ENCODE measurements at places on chromosomes 12 and 14.

DNA sequence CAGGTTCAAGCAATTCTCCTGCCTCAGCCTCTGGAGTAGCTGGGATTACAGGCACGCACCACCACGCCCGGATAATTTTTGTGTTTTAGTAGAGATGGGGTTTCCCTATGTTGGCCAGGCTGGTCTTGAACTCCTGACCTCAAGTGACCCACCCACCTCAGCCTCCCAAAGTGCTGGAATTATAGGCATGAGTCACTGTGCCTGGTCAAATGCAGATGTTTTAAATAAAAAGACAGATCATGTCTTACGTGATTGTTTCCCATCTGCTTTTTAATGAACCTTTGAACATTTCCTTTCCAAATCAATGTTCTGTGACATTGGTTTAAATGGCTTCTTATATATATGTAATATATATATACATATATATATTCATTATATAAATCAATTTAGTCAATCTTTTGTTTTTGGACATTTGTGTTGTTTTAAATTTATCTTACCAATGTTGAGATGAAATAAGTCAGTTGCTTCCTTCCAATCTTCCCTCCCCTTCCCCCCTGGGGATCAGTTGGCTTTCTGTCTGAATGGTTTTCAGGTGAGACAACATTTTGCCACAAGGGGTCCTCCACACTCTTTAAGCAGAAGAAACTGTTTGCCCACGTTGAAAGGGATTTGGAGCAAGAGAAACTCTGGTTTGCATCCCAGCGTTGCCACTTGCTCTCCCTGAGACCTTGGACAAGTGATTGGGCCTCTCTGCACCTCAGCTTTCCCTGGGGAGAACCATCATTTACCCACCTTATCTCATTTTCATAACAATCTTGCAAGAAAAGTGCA, 47.6 kb upstream of the RBM19 start:
- no peak for DNase-seq

GRCh38 chr12:113591480-113591974, 119.9 kb upstream of the LHX5 start:
- peak; percentile 62 for DNase-seq

DNA sequence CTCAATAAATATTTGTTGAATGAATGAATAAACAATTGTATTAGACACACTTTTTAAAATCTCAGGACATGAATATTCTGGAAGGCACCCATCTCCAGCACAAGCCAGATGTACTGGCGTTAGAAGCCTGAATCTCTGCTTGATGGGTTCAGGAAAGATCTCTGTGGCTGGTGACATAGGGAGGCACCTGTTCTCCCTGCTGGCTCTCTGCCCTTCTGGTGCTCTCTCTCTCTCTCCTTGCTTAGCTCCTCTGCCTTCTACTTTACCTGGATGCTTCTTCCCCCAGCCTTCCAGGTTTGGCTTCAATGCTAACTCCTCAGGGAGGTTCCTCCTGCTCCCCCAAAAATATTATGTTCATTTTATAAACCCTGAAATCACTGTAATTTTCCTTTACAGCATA, 1.5 kb downstream of the CYP46A1 start:
- no peak for DNase-seq

- DNase-seq, result no peak
Observed at GRCh38 chr12:29640589-29641345, 143.0 kb downstream of the TMTC1 start.

DNA sequence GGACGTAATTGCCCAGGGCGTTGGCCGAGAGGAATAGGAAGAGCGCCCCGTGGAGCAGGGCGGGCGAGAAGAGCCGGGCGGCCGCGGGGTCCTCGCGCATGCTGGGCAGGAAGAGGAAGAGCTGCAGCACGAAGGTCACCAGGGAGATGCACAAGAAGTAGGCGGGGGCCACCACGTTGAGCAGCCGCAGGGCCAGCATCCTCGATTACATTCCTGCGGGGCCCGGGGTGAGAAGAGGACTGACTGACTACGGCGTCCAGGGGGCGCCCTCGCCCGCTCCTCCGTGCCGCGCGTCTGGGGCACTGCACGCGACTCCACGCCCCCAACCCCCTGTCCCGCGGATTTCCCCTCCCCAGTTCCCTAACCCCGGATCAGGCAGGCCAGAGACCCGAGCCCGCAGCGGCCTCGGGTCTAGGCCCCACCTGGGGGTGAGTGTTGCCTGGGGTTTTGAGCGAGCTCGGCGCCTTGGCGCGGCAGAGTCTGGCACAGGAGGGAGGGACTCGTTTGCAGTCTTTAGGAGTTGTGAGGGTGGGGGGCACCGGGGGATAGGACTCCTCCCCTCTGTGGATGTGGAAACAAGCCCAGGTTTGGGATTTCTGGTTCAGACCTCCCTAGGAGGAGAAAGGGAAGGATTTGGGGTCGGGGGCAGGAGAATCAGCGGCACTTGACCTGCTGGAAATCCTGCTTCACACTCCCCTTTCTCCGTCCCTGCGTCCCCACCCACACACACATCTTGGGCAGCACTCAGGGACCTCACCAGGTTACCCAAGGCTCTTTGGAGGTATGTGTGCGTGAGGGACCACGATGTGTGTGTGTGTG, 1.8 kb downstream of the ZDHHC22 start:
- peak; percentile 78 for DNase-seq

DNA sequence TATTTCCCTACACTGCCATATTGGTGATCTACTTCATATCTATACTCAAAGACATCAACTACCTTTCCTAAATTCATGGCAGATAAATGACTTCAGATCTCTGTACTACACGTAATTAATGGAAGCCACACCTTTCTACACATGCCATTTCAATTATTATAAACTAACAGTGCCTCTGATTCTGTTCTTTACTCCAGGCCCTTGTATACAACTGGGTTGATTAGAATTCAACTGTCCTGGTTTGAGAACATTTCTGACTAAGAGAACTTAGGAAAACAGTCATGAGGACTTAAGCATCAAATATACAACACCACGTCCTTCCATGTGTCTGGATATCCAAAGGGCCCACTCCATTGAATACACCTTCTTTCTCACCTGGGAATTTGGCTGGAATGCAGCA, 1.8 kb downstream of the ACIN1 start:
- DNase-seq, result no peak

- no peak for DNase-seq
Observed at GRCh38 chr12:70240673-70241072, 2.6 kb upstream of the CNOT2 start.

- no peak for DNase-seq
Observed at GRCh38 chr12:92438641-92439419, 264.0 kb upstream of the PLEKHG7 start.

DNA sequence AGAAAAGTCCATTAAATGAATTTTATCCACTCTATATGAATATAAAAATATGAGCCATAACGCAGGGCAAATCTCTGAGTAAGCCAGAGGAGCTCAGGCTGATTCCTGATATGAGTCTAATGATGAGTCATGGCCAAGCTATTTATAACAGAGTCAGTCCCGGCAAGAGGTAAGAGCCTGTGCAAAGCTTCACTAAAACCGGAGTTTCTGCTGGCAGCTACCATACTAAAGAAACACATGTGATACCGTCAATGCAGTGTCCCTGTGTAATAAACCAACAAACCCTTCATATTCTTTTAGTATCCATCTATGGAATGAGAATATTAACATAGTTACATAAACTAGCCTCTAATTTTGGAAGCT, 319.4 kb downstream of the KCNC2 start:
- DNase-seq, result no peak

DNA sequence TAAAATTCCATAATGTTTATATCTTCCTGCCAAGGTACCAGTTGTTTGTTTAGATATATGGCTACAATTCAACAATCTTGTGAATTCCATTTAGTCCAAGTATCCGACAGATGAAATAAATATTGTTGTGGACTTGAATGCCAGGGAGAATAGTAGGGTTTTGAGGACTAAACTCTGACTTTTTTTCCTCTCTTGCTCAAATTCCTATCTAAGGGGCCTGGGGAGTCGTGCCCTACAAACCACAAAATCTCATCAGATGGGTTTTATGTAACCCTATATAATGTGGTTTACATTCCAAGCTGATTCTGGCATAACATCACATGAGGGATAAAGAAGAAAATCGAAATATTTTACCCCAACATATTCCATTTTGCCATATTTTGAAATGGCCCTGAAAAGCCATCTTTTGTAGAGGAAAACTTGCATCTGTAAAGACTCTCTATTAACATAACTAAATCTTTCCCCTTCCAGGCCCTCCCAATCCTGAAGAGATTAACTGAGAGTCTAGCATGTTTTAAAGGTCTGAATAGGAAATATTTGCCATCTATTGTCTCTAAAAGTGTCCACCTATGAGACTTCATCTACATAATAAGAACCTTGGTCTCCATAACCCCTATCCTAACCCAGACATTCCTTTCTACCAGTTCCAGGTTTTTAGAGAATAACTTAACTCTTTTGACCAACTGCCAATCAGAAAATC, 184.7 kb upstream of the KITLG start:
- DNase-seq, result no peak

GRCh38 chr12:71744522-71745300, 10.0 kb upstream of the RAB21 start:
- no peak for DNase-seq

DNA sequence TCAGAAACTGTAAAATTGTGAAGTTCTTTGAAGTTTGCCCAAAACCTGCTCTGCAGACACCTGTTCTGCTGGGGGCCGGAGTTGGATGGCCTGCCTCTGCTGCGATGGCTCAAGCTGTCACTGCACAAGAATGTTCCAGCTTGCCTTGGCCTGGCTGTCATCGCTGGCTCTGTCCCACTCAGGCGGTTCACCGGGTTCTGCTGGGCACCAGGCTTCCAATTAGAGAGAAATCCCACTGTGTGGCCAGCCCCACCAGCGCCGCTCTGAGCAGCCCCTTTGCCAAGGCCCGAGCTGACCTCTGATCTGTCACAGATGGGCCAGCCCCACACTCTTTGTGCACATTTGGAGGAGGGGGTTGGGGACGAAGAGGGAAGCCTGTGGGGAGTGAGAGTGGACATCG, 71.7 kb upstream of the GPATCH2L start:
- DNase-seq, result no peak

DNA sequence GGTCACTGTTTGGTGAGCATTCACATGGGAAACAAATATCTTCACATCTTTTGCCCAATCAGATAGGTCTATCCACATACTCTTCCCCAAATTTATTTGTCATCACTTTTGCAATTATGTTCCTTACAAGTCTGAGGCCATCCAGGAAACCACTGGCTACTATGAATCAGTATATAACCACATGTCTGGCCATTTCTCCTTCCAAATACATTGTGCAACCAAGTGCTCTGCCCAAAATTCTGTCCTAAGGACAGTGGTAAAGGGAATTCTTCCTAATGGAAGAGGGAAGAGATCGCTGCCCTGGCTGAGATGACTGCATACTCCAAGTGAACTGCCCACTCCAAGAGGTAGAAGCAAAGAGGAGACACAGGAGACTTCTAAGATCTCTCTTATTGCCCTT, 148.9 kb upstream of the MAX start:
- DNase-seq, result no peak

GRCh38 chr12:3647504-3647903, 105.4 kb downstream of the CRACR2A start:
- no peak for DNase-seq

- DNase-seq, result no peak
Observed at GRCh38 chr12:16285586-16285985, 8.1 kb upstream of the SLC15A5 start.

DNA sequence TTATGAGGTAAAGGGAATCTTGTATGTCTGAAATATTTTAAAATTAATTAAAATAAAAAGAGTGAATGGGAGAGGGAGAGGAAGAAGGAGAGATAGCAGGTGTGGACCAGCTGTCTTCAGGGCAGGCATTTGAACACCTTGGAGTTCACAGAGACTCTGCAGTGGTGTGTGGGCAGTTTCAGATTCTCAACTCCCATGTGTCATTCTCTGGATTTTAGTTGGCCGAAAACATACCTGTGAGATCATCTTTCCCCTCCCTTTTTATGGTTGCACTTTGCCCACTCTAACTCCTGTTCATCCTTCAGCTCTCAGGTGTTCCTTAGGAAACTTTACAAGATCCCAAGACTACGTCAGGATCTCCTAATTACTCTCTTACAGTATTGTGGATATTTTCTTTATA, 108.1 kb downstream of the ERC1 start:
- no peak for DNase-seq

DNA sequence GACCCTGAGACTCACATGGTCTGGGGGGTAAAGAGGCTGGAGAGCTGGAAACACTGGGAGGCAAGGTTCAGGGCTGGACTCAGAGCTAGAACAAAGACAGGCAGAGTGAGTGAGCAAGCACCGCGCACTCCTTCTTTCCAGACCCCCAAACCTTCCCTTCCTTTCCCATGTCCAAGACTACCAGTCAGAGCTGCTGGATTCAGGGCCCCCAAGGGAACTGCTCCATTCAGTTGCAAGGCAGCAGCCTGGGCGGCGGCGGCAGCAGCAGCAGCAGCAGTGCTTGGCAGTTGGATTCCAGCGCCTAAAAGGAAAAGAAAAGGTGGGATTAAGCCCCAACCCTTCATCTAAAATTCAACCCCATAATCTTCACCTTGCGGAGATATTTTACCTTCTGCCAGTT, 17.1 kb downstream of the RBM23 start:
- no peak for DNase-seq

- DNase-seq, result no peak
Observed at GRCh38 chr12:51424094-51424661, 453 bp upstream of the SLC4A8 start.

DNA sequence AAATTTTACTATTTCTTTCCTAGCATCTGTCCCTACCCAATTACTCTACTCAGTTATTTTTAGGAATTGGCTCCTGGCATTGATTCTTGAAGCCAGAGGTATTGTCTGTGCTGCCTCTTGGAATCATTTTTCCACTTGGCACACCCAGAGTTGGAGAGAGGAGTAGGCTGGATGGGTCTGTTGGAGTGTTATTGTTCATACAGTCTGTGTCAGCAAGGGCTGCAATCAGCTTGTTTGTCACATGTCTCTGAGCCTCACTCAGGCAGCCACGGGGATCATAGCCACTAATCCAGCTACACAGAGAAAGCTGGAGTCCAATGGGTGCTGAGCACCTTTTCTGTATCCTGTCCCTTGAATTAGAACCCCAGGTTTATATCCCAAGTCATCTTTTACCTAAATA, 176.0 kb upstream of the DYRK2 start:
- peak; percentile 50 for DNase-seq

GRCh38 chr12:90897986-90898385, 57.0 kb downstream of the CCER1 start:
- no peak for DNase-seq

GRCh38 chr12:52258335-52258901, 16.0 kb upstream of the KRT86 start:
- DNase-seq, result no peak

- DNase-seq, result peak; percentile 35
Observed at GRCh38 chr12:108371801-108372344, 32.8 kb upstream of the CMKLR1 start.

GRCh38 chr12:103373088-103373523, 122.7 kb downstream of the C12orf42 start:
- DNase-seq, result no peak

DNA sequence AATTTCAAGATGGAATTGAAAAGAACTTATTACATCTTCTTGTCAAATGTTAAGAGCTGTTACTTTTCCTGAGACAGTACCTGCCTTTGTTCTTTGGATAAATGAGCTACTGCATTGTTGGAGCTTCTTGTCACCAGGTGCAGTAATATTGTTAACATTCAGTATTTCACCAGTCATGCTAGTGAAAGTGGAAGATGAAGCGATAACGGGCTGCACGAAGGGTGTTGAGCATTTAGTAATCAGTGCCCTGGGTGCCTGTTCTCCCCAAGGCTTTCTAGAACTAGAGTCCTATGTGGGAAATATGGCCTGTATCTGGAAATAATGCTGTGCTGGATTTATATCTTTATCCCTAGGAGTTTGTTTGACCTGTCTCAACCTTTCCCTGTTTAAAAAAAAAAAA, 83.2 kb downstream of the PPP2R5C start:
- no peak for DNase-seq

All from NCI-H1694 (cell line).